Fibroblast of skin of left biceps (primary cell): ENCODE measurements at places on chromosomes 5 and 9.

DNA sequence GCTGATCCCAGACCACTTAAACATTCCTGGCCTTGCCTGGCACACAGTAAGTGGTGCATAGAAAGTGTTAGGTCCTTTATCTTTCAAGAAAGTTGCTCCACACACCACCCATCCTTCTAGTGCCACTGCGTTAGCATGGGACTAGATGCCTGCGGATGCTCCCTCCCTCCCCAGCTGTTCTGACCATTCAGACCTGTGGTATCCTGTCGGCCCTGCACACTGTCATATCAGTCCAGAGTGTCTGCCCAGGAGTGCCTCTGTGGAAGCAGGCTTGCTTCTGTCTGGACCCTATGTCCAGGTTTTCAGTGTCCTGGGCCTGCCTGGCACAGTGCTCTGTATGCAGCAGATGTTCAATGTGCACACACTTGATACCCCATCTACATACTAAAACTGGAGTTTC is 38.3 kb upstream of the SMU1 start:
- DNase-seq = no peak

- no peak for DNase-seq
These were observed 242.1 kb upstream of the ZNF462 start for GRCh38 chr9:106620866-106621265.

- no peak for DNase-seq
These were observed 52.3 kb upstream of the ICE1 start for GRCh38 chr5:5370059-5370774.

DNA sequence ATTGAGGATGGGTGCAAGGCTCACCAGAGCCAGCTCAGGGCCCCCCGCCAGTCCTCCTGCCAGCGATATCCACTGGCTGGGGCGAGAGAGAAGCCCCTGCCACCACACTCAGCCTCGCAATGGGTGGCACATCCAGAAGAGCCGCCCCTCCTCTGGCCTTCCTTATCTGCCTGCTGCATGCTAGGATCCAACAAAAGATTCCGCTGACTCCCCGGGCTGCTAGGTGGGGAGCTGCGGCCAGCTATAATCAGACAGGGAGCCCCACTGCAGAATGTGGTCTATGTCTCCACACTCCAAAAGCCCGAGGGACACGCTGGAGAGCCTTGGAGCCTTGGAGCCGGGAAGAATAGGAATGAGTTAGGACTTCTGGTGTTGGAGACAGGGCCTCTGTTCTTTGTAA is 32.8 kb downstream of the COL23A1 start:
- DNase-seq = no peak

- DNase-seq = no peak
These were observed 301.1 kb upstream of the PTGER4 start for GRCh38 chr5:40378396-40379177.

GRCh38 chr5:151493665-151494064 is 46.3 kb downstream of the SLC36A1 start:
- DNase-seq = no peak

- DNase-seq = no peak
These were observed 8.7 kb downstream of the SERINC5 start for GRCh38 chr5:80246995-80247729.

- DNase-seq = no peak
These were observed 18.0 kb downstream of the PRKAA1 start for GRCh38 chr5:40780199-40780598.

- no peak for DNase-seq
These were observed 132.6 kb downstream of the MRPL36 start for GRCh38 chr5:1666812-1667588.

- no peak for DNase-seq
These were observed 161.9 kb downstream of the MAPKAP1 start for GRCh38 chr9:125544988-125545651.

DNA sequence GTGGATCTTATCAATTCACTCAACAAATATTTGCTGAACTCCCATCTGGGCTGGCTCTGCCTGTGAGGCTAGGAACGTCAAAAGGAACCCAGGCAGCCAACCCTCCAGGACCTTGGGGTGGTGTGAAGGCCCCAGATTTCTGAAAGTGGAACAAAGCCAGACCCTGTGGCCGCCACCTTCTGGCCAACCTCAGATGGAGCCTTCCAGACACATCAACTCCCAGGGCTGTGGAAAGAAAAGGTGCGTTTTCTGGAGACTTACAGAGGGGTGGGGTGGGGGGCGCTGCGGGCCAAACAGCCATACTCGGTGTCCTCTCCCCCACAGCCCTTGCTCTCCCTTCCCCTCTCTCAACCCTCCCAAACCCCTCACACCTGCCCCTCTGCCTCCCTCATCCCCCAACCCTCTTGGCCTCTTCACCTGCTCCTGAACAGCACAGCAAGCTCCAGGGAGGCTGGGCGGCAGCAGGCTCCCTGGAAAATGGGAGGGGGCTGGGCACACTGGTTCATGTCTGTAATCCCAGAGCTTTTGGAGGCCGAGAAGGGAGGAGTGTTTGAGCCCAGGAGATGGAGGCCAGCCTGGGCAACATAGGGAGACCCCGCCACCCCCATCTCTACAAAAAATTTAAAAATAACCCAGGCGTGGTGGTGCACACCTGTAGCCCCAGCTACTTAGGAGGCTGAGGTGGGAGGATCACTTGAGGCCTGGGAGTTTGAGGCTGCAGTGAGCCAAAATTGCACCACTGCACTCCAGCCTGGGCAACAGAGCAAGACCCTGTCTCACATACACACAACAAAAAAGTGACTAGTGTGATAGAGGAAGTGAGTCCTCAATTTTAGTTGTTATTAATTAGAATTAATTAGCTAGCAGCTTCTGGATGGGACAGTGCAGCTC is 45.0 kb upstream of the PRRC2B start:
- DNase-seq = no peak

DNA sequence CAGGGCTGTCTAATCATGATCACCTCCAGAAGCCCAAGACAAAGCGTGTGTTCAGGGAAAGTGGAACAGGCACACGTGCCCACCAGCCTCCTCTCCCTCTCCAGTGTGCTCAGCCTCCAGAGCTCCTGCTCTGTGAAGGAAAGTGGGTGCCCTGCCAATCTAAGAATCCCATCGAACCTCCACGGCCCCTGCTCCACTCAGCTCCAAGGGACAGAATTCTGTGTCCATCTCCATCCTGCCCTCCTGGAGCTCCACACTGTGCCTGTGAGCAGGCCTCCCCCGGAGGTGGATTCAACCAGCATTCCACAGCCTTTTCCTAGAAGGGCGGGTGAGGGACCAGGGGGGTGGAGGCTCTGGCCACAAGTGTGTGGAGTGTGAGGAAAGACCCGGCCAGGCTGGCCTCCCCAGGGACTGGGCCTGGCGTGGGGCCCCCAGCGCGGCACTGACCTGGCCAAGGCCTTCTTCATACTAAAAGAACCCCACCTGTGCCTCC is 6.0 kb downstream of the EEIG1 start:
- DNase-seq = no peak

DNA sequence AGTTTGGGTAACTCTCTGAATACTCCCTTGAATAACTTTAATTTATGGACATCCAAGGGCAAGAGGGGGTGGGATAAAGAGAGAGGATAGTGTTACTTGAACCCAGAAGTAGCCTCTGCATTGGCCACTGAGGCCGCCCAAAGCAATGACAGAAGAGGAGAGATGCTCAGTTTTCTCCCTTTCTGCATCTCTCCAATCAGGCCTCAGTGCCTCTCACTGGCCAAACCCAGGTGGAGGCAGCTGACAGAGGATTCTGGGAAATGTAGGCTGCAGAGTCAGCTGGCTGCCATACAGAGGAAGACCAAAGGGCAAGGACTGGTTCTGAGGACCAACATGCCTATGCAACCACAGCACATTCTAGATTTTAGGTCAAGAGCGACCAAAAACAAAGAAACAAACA is 719.4 kb downstream of the MAT2B start:
- no peak for DNase-seq

DNA sequence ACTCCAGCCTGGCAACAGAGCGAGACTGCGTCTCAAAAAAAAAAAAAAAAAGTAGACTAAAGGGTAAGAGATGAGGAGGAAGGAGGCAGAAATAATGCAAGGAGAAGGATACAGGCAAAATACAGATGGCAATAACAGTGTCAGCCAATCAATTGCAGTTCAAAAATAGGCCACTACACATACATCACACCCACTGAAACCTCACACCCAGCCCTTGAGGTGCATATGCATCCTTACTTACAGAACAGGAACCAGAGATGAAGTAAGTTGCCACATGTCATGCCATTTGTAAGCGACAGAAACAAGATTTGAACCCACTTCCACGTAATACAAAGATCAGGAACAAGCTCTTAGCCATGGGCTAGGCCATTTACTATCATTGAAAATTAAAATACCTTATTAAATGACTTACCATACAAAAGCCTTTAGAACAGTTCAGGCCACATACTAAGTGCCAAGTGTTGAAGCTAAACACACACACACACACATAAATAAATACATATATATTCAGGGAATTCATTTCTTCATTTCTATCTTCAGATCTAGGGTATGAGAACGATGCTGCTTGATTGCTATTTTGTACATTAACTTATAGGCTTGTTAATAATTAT is 98.4 kb downstream of the FNBP1 start:
- no peak for DNase-seq

- no peak for DNase-seq
These were observed 86.6 kb downstream of the EHMT1 start for GRCh38 chr9:137705443-137705863.

GRCh38 chr9:6489099-6489498 is 76.1 kb downstream of the UHRF2 start:
- DNase-seq = no peak

DNA sequence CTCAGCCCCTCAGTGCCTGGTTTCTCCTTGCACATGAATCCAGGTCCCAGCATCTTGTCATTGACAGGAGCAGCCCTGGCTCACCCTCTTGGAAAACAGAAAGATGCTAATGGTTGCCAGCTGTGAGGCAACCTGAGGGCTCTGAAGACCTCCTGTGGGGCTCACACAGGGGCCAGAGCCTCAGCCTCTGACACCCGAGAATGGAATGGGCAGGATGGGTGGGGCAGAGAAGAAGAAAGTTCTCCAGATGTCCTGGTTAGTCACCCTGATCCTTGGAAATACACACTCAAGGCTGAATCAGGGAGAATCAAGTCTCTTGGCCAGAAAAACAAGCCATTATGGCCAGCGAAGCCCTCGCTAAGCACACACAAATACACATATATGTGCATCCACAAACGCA is 32.3 kb upstream of the SPATA31E1 start:
- DNase-seq = peak; percentile 33

DNA sequence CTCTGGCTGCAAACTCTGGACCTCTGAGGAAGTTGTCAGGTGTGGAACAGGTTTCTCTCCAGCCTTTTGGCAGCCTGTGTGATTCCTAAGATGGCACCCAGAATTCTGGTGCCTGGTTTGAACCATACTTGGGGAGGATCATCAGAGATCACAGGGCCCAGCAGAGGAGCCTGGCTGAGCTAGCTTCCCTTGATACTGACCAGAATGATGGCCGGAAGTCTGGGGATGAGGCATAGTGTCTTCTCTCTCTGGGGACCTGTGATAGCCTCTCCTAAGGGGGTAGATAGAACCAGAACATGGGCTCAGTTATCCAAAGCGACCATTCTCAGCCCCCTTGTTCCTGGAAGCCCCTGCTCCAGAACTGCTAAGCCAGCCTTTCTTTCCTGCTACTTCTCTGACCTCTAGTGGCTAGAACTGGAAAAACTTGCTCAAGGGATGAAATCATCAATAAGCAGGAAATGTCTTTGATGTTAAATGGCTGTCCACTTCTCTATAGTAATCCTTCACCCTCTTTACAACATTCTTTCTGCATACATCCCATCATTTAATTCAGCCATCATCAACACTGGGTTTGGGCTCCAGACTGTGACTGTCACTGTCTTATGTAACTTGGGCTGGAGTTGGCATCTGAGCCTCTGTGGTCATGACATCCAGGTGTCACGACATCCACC is 55.1 kb downstream of the C9orf152 start:
- DNase-seq = no peak
